ENCODE measurements at places on chromosomes 7 and 10.

DNA sequence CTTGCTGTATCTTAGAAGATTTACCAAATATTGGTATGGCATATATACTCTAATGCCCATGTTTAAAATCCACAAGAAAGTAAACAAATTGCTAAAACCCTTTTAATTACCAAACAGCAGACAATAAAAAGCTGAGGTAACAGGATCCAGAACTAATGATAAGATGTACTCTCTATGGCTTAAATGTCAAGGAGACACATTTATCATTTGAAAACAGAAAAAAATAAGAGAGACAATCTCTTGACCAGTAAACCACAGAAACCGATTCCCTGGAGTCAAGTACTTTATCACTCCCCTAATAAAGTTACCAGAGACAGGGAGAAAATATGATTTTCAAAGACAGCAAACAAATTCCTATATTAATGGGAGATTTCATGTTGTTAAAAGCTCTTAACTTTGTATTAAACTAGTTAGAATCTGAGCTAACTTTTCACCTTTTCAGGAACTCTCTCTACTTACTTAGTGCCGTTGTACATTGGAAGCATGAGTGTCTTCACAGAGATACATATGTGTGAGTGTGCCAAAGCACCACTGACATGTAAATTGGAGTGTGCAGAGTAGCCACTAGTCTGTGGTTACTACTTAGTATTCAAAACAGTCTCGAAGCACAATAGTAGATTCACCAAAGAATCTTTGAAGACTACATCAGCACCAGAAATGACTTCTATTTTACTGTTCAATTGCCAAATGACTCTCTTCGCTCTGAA, 44.2 kb downstream of the TSPAN12 start:
- no peak for DNase-seq

- no peak for DNase-seq
Observed at GRCh38 chr10:20004087-20004523, 187.9 kb downstream of the PLXDC2 start.

DNA sequence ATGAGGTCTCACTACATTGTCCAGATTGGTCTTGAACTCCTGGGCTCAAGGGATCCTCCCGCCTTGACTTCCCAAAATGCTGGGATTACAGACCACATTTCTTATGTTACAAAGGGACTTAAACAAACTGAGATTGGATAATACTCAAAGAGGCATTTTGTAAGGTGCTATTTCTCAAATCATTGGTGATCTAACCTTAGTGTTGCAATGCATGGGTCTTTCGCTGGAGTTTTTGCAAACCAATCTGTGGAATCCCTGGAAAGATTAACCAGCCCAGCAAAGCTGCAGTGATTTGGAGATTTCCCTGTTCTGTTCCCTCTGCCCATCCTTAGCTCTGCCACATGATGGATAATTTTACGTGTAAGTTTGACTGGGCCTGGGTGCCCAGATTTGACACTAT, 20.4 kb upstream of the ECHDC3 start:
- no peak for DNase-seq

DNA sequence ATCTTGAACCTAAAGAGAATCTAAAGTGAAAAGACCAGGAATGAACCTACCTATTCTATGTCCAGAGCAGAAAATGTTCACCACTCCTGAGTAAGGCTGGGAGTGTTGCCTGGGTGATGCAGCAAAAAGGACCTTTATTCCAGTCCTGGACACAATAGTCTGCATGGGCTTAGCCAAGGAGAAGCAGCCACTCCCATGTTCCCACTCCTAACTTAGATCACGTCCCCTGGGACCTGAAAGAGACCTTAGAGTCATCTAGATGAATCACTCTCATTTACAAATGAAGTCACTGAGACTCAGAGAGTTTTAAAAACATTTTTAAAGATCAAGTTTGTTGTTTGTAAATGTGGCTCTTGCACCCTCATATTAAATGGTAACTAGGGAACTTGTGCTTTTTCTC, 763.4 kb downstream of the KCNMA1 start:
- DNase-seq: peak; percentile 4

GRCh38 chr10:12535656-12536055, 186.3 kb downstream of the CAMK1D start:
- DNase-seq: no peak

GRCh38 chr7:40800771-40801170, 666.0 kb downstream of the SUGCT start:
- no peak for DNase-seq

GRCh38 chr7:135322571-135323340, 89.1 kb downstream of the STRA8 start:
- no peak for DNase-seq

GRCh38 chr7:148835854-148836253, 48.2 kb downstream of the EZH2 start:
- no peak for DNase-seq

- no peak for DNase-seq
Observed at GRCh38 chr7:8232999-8233847, 28.7 kb downstream of the ICA1 start.

DNA sequence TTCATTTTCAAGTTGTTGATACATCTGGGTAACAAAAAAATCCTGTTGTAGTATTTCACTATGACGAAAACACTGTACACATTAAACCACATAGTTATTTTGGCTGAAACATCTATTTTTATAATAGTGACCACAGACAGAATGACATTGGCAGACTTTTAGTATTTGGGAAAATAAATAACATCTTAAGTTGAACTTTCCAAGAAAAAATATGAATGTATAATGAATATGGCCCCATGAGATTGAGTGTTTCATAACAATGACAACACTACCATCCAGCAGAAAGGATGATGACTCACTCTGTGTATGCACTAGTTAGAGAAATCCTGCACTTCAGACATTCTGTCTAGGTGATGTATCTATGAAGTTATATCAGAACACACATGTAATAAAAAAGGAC, 118.1 kb downstream of the SEMA3D start:
- peak; percentile 37 for DNase-seq

- no peak for DNase-seq
Observed at GRCh38 chr7:132125872-132126595, 450.2 kb downstream of the PLXNA4 start.

- DNase-seq: no peak
Observed at GRCh38 chr10:48533951-48534720, 70.7 kb downstream of the ARHGAP22 start.

DNA sequence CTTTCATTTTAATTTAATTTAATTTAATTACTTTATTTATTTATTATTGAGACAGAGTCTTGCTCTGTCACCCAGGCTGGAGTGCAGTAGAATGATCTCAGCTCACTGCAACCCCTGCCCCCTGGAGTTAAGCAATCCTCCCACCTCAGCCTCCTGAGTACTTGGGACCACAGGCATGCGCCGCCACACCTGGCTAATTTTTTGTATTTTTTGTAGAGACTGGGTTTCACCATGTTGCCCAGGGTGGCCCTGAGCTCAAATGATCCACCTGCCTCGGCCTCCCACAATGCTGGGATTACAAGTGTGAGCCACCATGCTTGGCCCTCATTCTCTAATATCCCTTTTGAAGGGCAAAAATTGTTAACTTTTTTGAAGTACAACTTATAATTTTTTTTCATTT, 92.9 kb downstream of the XRCC2 start:
- DNase-seq: no peak

DNA sequence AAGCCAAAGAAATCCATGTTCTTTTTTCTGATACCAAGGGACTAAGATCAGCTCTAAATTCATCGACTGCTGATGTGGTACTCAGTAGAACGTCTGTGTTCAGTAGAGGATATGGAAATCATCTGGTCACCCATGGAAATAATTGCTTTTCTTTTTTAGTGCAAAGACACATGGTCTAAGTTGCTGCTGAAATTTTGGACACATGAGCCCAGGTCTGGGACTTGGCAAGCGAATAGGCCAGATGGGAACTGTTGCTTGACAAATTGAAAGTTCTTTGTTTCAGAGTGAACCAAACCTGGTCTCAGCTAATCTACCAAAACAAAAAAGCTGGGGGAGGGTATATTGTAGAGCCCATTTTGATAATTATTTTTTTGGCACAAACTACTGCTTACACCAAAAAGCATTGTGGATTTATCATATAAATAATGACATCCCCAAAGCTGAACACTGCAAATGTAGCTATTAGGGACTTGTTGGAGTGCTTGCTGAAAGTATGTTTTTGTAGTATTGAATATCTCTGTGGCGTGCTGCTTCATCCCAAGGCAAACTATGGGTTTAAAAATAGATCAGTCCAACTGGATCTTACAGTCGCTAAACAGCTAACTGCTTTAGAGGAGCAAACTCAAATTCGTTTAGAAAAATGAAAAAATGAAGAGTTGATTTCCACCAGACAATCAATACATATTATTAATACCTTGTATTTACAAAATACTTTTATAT, 144.7 kb downstream of the TRIL start:
- no peak for DNase-seq

GRCh38 chr7:71267734-71268469, 136.0 kb downstream of the GALNT17 start:
- no peak for DNase-seq

GRCh38 chr7:30280631-30281030, 3.8 kb upstream of the ZNRF2 start:
- no peak for DNase-seq

- peak; percentile 49 for DNase-seq
Observed at GRCh38 chr7:101108961-101109360, 17.9 kb upstream of the SERPINE1 start.

DNA sequence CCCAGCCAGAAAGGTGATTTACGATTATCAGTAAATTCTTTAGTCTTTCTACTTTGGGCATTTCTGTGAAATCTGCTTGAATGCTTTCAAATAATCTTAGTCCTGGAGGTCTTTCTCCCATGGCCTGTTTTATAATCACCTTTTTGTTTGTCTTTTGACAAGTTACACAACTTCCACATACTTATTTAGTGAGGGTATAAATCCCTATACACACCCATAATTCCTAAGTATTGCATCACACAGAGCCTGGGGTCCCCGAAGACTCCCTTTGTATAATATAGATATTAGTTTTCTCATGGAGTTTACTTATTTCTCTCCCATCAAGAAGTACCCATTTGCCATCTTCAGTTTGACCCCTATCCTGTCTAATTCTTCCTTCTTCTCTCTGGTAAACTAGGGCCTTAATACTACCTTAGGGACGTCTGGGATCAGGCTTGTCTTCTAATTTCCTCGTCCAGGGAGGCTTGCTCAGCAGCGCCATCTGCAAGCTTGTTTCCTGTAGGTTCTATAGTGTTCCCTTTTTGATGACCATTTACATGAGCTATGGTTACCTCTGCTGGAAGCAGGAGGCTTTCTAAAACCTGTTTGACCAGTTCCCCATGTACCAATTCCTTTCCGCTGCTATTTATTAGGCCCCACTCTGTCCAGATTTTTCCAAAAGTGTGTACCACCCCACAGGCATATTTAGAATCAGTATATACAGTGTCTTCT, 8.1 kb downstream of the DNAH11 start:
- no peak for DNase-seq

- no peak for DNase-seq
Observed at GRCh38 chr10:95531058-95531809, 29.9 kb downstream of the SORBS1 start.

DNA sequence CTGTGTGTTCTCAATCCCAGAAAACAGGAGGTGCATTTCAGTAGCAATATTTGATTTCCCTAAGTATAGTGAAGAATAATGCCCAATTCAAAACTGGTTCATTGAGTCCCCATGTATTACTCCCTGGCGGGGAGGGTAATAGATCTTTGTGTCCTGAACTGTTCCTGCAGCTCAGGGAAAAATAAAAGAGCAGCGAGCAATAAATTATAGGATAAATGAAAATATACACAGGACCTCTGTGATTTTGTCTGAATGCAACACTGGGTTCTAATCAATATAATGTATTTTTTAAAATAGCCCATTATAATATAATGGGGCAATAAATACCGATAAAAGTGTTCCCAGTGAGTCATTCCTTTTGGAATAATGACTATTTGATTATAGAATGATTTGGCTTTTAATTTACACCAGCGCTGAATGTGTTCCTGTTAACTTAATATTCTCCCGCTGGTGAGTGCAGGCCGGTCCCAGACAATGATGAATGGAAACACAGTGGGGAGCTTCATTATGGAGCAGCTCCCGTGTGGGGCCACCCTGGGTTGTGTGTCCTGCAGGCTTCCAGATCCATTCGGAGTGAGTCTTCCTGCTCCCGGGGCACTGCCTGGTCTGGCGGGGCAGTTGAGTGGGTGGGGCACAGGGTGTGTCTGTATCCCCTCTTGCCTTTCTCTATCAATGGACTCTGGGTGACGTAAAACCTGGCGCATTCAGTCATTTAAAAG, 263.1 kb downstream of the ACTR3B start:
- DNase-seq: no peak

- DNase-seq: no peak
Observed at GRCh38 chr10:69739634-69740033, 62.1 kb upstream of the COL13A1 start.

GRCh38 chr7:5831196-5831595, 49.4 kb upstream of the OCM start:
- DNase-seq: peak; percentile 62

- DNase-seq: no peak
Observed at GRCh38 chr7:20559883-20560282, 55.6 kb upstream of the ABCB5 start.

DNA sequence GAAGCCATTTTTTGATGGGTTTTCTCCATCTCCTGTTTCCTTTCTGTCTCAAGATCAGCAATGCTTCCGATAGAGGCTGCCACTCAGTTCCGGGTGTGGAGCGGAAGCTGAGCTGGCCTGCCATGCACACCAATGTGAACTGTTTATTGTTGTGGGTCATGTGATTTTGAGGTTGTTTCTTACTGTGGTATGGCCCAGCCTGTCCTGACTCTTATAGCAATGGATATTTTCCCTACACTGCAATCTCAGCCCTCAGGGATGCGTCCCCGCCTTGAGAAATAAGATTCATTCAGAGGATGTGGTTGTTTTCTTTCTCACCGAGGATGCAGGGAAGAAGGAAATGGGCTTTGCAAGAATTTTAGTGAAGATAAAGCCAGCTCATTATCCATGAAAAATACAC, 134.7 kb downstream of the PFKFB3 start:
- DNase-seq: no peak

GRCh38 chr10:3559527-3559926, 225.5 kb downstream of the KLF6 start:
- no peak for DNase-seq

- no peak for DNase-seq
Observed at GRCh38 chr10:26173837-26174236, 42.7 kb upstream of the GAD2 start.

DNA sequence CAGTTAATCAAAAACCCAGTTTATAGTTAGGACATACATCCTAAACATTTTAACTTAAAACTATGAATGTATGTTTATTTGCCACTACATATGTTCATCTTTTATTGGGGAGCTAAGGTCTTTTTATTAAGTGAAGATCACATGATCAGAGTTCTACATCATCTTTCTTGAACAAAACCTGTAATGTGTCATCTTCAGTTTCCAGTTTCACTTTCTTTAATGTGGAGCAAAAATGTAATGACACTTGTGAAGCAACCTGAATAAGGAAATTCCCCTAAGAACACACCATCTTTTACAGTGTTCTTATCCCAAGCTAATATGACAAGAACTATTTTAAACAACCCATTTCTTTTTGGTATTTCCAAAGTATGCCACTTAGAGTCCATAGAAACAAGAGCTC, 166.7 kb upstream of the BET1 start:
- no peak for DNase-seq
